ENCODE measurements at places on chromosomes 16 and 17.
A peak's percentile ranks its signal among the peaks of the same experiment; 100 is the strongest.

DNA sequence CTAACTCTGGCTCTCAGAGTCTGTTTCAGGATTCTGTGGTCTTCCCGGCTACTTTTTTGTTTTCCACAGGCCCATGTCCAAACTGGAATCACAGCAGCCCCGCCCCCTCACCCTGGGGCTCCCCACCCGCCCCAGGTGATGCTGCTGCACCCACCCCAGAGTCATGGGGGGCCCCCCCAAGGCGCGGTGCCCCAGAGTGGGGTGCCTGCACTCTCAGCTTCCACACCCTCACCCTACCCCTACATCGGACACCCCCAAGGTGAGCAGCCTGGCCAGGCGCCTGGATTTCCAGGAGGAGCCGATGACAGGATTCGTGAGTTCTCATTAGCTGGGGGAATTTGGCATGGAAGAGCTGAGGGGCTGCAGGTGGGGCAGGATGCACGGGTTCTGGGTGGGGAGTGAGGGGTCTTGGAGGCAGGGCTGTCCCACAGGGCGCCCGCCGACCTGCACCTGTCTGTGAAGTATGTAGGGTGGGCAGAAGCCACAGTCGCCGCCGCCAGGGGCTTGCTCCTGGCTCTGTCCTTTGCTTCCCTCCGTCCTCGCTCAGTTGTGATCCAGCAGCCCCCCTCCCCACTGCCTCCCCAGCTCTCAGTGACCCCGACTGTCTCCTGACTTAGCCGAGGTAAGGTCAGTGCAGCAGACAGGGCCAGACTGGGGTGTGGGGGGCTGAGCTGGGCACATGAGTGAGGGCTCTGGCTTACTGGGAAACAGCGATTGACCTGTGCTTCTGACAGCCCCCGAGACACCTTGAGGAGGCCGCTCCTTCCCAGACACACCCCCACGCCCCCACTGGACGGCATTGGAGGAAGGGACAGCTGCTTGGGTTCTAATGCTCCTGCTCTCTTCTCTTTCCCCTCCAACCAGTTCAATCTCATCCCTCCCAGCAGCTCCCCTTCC, 10.0 kb downstream of the TUFM start:
- DNase-seq = no peak

DNA sequence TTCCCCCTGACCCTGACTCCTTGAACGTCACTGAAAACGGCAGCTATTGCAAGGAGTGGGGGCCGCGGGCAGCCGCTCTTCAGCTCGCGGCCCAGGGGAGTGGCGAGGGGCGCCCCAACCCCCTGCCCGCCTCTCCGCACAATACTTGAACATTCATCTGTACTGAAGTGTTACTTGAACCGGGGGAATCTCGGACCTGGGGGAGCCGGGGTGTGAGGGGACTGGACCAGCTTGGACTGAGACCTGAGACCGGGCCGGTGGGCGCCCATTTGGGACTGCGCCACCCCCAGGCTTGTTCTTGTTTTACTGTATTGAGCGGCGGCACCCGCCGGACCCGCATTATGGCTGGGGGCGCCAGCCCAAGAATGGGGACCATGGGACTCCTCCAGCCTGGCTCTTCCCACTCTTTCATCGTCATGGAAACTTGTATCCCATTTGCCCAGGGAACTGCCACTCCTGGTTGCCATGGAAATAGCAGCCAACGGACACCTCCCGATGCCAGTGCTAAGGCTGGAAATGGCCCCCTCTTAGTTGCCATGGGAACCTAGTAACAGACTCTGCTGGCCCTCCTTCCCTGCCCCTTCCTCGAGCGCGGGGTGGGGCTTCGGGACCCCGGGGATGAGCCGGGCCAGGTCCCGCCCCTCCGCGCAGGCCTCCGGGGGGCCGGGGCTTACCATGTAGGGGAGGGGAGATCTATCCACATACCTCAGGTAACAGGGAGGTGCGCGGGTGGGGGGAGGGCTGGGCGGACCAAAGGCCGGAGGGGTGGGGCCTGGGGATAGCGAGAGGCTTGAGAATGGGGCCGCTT, 805 bp upstream of the ORAI3 start:
- DNase-seq = peak; percentile 87

DNA sequence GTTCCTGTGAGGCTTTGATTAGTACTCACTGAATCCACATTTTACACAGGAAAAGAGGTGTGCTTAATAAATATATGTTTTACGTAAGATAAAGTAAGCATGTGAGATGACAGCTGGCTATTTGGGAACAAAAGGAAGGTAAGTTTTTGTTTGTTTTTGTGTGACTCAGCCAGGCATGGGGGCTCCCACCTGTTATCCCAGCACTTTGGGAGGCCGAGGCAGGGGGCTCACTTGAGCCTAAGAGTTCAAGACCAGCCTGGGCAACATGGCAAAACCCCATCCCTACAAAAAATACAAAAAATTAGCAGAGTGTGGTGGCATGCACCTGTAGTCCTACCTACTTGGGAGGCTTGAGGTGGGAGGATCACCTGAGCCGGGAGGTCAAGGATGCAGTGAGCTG, 17.9 kb downstream of the GPR142 start:
- DNase-seq = no peak

DNA sequence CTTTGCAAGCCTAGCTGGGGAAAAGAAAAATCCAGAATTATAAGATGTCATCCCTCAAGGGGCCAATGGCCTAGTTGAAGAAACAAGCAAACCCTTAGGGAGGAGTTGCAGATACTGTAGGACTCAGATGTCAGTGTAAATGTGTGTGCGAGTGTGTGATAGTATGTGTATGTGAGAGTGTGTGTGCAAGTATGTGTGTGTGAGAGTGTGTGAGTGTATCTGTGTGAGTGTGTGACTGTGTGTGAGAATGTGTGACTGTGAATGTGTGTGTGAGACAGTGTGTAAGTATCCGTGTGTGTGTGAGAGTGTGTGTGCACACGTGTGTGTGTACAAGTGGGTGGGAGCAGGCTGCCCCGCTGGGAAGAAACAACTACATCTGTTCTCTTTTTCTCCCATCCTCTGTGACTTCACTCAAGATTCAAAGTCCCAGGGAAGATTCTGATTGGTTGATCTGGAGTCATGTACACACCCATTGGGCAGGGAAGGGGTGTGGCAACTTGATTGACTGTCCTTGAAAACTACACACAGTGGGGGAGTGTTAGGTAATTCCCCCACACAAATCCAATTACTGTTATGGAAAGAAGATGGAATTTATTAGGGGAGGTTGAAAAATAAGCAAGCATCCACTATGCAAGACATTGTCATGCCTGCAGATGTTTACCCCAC, 40.7 kb downstream of the IRX3 start:
- no peak for DNase-seq

DNA sequence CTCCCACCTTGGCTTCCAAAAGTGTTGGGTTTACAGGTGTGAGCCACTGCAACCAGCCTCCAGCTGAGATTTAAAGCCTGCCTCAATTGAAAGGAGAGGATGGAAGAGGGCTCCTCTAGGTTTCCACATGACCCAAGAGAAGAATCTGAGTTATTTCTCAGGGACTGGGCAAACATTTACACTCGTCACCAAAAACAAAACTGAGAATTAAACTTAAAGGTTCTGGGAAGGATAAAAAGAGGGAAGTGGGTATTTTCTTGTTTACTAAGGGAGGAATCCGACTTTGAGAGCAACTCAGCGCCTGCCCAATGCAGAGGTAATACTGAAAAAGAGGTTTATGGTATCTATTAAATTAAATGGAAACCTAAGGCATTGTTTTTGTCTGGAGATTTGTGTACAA, 13.3 kb downstream of the HOXB1 start:
- no peak for DNase-seq

DNA sequence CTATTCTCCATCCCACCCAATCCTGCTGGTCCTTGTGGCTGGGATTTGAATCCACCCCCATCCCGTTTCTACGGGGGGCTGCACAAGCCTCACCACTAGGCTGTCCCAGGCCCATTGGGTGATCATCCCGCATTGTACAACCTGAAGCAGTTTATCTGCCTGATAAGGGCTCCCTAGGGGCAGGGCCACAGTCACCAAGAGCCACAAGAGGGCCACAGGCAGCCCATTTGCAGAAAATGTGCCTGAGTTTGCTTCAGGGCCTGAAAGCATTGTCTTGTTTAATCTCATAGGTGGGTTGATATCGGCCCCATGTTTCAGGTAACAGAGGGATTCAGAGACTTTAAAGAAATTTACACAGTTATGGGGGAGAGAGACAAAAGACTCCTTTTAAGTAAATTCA, 245.0 kb downstream of the CPPED1 start:
- DNase-seq = no peak

DNA sequence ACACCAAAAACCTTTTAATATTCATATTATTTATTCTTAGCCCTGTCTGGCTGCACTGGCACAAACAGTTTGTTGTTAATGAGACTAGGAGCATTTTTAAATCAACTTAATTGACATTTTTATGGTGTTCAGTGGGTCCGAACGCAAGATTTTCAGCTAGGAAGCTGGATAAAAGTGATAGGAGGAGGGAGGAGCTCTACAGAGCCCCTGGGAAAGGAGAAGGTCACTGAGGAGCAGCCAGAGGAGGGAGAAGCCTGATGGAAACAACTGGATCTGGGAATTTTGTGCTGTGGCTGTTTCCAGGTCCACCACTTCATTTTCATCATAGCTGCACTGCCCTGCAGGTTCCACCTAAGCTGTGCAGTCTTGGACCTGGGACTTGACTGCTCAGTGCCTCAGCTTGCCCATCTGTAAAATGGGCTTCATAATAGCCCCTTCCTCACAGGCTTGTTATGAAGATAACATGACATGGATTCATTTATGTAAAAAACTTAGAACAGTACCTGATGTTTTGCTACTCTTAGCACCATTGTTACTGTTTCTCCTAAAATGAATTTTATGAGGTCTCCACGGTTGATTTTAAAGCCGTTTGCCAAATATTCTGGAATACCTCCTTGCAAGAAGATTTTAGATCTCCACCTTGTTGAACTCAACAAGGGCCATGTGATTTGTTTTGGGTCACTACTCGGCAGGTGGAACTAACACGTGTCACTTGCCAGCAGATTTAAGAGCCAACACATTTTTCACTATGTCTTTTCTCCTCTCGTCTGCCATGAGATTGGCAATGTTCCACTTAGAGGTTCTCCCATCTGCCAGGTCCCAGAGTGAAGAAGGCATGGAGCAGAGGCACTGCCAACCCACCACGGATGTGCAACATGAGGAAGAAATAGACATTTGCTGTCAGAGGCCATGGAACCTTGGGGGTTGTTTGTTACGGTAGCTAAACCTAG, 18.7 kb upstream of the GRIN2A start:
- no peak for DNase-seq

DNA sequence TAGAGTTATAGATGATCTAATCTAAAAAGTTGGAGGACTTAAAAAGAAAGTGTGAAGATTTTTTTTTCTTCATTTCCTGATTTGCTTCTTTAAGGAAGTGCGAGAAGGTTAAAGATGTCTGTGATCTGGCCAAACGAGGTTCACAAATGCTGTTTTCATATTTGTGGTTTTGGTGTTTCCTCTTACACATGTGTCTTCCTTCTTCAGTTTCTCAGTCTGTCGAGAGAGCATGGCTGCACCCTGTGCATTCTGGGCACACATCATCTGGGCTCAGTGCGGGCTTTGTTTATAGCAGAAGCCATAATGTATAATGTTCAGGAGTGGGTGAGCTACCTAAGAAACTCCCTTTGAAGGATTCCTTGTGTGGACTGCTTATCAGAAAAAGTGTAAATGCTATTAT, 260.4 kb upstream of the TBX2 start:
- peak; percentile 35 for DNase-seq

- DNase-seq = peak; percentile 43
These were observed 4.2 kb downstream of the ITGB3 start for GRCh38 chr17:47257651-47258339.

DNA sequence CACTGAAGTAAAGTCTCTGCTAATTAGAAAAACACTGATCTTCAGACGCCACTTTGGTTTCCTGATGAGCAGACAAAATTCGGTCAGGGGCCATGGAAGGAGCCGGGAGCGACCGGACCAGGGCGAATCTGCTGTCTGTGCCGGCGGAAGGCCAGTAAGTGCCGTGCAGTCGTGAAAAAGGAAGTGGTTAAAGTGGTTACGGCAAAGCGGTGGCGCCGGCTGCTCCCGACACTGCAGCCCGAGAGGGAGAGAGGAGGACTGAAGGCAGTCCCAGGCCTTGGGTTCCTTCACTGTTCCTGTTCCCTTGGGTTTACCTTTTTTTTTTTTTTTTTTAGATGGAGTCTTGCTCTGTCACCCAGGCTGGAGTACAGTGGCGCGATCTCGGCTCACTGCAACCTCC, 17.3 kb upstream of the HEXD start:
- no peak for DNase-seq

DNA sequence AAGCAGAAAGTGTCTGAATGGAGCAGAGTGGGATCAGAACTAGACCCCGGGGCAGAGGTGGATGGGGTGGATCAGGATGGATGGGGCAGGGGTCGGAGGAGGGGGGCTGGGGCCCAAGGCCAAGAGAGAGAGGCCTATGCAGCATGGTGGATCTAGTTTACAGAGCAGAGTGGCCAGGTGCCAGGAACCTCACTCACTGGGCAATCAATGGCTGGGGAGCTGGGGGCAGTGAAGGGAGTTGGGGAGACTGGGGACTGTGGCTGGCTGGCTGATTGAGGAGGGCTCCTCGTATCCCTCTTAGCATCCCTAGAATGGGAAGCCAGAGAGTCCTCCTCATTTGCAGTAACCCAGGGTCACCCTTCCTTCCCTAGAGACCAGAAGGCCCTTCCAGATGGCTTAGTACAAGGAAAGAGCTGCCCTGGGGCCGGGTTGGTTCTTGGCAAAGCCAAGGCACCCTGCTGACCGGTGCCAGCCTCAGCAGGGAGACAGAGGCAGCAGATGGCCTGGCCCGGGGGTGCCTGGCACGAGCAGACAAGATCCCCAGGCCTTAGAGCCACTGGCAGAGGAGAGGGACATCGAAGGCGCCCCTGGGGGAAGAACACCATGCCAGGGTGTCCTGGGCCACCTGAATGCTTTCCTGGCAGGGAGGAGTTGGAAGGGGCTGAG, 36.8 kb downstream of the SRCIN1 start:
- DNase-seq = no peak

- no peak for DNase-seq
These were observed 44.0 kb downstream of the SOST start for GRCh38 chr17:43714465-43715149.

DNA sequence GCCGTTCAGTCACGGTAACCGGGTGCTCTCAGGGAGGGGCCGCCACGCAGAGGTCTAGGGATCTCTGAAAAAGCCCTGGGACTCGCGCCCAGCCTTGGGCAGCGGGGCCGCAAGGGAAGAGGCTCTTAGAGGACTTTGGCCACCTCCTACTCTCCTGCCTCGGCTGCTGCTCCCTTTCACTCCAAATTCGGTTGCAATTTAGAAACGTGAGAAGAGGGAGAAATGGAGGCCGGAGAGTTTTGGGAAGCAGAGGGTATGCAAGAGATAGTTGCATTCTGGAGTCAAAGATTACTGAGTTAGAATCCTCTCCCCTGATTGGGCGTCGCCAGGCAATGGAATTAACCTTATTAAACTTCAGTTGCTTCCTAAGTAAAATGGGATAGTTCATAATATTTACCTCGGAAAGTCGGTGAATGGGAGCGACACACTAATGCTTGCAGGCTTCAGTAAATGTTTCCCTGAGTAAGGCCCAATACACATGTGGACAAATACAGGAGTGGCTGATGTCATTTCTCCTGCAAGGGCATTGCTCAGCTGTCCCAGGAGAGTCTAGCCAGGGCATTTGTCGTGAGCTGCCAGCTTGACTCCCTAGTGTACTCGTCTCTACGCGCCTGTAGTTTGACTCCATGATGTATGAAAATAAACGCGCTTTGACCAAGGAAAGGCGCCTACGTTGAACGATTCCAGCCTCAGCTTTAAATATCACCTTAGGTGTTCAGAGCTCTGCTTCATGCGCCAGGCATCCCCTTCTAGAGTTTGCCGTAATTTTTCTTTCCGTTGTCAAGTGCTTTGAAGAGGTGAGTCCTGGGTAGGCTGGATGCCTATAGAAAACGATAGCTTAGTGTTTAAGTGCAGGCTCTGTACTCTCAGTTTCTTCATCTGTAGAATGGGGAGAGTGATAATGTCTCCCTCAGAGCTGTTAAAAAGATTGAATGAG, 667 bp downstream of the OGFOD1 start:
- peak; percentile 2 for DNase-seq

- DNase-seq = no peak
These were observed 25.7 kb upstream of the TIMP2 start for GRCh38 chr17:78950870-78951269.

All from BJ (cell line).